CD4-positive, alpha-beta T cell treated with Interleukin-6 at 100 ng/mL for 8 hours (primary cell): ENCODE measurements at places on chromosomes 12 and 14.

DNA sequence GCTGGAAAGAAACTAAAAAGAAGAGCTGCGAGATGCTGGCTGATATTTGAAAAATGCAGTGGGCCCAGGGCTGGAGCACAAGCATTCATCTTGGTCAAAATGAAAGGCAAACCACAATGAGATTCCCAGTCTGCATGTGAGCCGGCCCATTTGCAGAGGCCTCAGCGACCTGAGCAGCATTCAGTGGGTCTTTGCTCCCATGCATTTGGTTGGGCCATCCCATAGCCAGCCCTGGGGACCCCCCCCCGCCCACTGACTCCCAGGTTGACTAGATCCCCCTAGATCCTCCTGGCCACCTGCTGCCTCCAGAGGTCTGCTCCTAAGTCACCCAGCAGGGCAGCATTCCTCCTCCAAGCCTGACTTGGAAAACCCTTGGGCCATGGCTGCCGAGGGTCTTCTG, 59.8 kb downstream of the PRMT8 start:
- DNase-seq: no peak

GRCh38 chr14:50343434-50343833, 31.3 kb downstream of the DMAC2L start:
- DNase-seq: no peak

- DNase-seq: no peak
Observed at GRCh38 chr12:48451372-48451771, 21.0 kb upstream of the ANP32D start.

DNA sequence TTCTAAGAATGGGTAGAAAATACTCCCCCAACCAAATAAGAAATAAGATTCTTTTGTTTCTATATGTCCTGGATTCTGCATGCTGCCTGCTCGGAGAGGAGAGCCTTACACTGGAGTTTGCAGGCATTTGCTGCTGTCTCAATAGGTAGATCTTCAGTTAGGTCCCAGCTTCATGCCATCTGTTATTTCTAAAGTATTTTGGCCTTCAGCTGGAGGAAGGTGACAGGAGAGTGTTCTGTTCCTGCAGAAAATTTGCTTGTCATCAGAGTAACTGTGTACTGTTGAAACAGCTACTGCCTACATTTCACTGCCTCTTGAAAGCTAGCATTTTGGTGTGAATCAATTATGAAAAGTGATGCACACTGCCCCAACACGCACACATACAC, 966.9 kb downstream of the NRXN3 start:
- DNase-seq: no peak

DNA sequence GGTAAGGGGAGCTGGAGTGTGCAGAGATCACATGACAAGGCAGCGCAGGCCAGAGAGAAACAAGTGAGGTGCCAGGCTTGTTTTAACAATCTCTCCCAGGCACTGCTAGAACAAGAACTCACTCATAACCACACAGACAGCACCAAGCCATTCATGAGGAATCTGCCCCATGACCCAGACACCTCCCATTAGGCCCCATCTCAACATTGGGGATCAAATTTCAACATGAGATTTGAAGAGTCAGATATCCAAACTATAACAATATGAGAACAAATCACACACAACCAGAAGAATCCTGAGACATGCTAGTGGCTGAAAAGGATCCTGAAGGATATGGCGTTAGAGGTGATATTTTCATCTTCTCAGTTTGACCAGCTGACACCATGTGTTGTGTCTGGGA, 21.9 kb downstream of the OR6J1 start:
- no peak for DNase-seq

DNA sequence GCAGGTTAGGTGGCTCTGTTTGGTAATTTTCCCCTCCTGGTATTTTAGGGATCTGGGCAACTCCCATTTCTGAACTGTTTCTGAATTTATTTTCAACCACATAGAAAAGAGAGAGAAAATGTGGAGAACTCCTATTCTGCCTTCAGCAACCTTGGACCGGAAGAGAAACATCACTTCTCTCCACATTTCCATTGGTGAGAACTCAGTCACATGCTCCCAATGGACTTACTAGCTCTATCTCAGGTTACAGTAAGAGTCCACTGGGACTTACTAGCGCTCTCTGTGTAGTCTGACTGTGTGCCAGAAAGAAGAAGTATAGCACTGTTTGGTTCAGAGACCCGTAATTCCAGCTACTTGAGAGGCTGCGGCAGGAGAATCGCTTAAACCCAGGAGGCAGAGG, 383.2 kb downstream of the DUSP6 start:
- no peak for DNase-seq

DNA sequence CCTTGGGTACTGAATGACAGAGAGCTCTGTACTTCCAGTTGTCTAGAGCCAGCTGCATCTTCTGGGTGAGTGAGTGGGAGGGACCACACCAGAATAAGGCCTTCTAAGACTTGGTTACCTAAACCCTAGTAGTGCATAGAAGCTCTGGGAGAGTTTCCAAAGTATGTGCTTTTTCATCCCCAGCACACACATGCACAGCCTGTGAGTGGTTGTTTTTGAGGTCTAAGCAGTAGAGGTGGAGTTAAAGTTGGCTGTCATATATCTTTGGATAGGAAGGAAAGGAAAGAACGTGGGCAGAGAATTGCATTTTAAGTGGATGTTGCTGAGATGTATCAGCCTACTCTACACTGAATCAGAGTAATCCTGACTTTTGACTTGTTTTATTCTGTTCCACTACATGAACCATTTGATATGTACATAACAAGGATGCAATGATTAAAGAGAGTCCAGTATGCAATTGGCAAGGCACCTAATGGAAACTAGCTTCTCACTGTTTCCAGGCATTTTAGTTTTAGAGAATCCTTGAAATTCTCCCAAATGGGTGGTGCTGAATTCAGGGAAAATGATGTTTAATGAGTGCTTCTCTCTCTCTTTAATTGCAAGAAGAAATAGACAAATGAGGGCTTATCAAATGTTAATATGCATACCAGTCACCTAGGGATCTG, 51.8 kb upstream of the PRICKLE1 start:
- DNase-seq: no peak

DNA sequence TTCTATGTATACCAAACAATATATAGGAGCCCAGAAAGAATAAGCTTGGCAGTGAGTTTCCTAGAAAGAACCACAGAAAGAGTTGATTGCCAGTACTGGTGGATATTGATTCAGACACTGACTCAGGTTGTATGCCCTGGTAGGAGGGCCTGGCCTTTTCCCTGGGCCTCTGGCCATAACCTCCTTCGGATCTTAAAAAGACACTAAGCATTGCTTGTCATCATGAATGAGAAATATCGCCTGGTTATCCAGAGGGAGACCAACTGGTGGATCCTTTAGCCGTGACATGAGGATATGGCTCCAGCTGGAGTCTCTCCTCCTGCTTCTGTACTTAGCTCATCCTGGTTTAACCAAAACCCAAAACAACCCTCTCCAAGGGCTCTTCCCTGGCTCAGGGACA, 231.5 kb downstream of the MSRB3 start:
- no peak for DNase-seq

GRCh38 chr12:55932551-55932910, 1.6 kb downstream of the DGKA start:
- peak; percentile 67 for DNase-seq

GRCh38 chr12:94769047-94769420, 118.7 kb upstream of the TMCC3 start:
- no peak for DNase-seq

GRCh38 chr12:101042211-101042610, 167.8 kb downstream of the SLC5A8 start:
- no peak for DNase-seq

DNA sequence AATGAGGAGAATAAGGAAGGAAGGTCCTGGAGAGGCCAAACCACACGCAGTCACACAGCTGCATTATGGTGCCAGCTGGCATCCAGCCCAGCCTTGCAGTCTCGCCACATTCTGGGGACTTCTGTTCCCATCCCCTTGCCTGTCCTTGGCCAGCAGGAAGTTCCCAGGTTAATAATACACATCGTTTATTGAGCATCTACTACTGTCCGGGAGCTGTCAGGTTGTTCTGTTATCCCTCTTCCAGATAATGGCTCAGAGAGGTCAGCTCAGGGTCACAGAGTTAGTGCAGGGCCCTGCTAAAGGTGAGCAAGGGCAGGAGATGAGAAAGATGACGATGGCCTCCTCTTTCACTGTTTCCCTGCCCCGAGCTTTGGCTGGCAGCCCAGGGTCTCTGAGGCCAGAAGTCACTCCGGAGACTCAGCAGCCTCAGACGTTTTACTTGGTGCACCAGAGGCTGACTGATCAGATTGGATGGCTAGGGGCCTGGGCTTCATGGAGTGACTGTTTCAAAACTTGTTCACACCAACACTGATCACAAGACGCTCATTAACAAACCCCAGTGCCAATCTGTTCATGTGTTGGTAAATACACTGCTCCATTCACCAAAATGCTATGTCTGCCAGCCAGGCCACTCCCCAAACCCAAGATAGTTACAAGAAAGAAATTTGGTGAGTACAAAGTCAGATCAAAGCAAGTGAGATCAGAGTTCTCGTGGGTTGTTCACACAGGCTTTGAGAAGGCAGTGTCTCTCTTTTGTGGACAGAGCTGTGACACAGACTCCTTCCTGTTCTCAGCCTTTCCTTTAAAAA, 79.2 kb downstream of the B4GALNT3 start:
- DNase-seq: peak; percentile 77

GRCh38 chr12:102542816-102543440, 62.6 kb upstream of the IGF1 start:
- no peak for DNase-seq

GRCh38 chr12:69007101-69007854, 74.3 kb upstream of the CPM start:
- DNase-seq: no peak

- no peak for DNase-seq
Observed at GRCh38 chr12:123238961-123239360, 5.7 kb downstream of the MTRFR start.

DNA sequence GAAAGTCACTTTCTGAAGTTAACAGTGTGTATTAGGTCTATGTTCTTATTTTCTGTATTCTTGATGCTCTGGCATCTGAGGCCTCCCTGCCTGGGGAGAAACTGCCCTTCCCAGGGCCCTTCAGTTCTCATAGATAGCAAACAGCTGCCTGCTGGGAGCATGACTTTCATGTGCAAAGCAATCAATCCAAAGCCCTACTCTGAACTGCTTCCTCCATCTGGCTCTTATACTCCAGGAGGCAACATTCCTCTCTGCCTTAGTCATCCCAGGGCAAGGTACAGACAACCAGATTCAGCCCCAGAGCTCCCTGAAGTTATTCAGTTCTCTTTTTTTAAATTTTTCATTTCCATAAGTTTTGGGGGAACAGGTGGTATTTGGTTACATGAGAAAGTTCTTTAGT, 41.7 kb upstream of the RIN3 start:
- no peak for DNase-seq
